AG10803 (cell line): ENCODE measurements at places on chromosomes 5 and 9.

- DNase-seq = peak; percentile 6
Measured at GRCh38 chr5:119578937-119579336, 50.4 kb upstream of the FAM170A start.

GRCh38 chr5:154509784-154510555 lies 31.9 kb upstream of the HAND1 start:
- no peak for DNase-seq

DNA sequence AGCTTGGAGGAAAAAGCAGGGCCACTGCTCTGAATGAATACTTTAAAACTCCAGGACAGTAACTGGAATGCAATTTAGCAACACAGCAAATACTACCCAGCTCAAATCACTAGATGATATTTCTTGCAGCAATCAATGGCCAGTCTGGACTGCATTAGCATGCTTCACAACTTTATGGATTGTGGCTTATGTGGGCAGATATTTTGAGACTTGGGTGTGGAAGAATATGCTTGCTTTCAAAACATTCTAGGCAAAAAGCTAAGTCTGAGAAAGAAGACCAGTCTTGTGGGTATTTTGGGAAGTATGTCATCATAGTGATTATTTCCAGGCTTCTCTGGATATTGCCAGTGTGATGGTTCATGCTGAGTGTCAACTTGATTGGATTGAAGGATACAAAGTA lies 3.1 kb downstream of the RANBP3L start:
- DNase-seq = peak; percentile 97

- no peak for DNase-seq
Measured at GRCh38 chr5:130689831-130690230, 475.2 kb downstream of the HINT1 start.

DNA sequence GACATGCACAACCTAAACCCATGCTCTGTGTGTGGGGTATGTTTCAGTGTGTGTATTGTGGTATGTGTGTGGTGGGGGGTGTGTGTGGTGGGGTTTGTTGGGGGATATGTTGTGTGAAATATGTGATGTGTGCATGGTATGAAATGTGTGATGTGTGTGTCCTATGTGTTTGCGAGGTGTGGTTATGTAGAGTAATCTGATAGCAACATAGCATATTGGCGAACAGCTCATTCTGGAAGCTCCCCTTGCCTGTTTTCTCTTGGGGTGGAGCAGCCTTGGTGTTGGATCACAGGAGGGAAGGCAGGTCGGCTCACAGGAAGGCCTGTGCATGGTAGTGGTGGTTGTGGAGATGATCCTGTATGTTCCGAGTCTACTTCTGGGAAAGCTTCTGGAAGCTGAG lies 35.4 kb upstream of the PHF2 start:
- no peak for DNase-seq

- DNase-seq = peak; percentile 58
Measured at GRCh38 chr5:96823900-96824380, 16.2 kb upstream of the ERAP1 start.

GRCh38 chr5:137712139-137712667 lies 23.7 kb downstream of the KLHL3 start:
- no peak for DNase-seq

GRCh38 chr9:90024409-90024808 lies 419.6 kb downstream of the GADD45G start:
- DNase-seq = no peak

DNA sequence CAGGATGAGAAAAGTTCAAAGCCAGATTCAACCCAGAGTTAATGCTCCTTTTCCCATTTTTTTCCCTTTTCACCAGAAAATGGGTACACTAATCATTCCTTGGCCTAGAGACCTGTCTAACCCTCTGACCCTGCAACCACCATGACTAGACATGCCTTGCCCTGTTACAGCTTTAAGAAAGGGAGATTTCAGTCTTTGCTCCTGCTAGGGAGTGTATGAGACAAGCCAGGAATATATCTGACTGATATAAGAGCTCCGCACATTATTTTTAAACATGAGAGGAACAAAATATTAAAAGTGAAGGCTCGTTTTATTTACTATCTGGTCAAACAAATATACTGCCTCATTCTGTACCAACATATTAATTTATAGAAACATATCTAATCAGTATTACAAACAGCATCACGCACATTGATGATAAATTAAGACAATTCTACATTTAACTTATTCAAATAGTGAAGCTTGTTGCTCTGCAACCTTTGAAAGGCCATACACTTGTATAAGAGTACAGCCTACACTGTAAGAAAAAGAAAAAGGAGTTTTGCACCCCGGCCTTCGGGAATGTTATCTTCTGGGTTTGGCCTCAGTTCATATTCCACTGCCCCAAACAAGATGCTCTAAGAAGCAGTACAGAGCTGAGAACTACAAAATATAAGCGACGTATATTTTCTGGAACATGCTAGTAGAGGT lies 132.7 kb downstream of the FBXL17 start:
- no peak for DNase-seq

DNA sequence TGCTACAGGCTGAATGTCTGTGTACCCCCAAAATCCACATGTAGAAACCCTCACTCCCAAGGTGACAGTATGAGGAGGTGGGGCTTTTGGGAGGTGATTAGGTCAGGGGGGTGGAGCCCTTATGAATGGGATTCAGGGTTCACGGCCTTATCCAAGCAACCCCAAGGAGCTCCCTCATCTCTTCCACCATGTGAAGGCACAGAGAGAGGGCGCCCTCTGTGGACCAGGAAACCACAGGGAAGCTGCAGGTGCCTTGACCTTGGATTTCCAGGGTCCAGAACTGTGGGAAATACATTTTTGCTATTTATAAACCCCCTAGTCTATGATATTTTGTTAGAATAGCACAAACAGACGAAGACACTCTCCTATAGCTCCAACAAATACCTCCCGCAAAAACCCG lies 53.6 kb upstream of the IRX2 start:
- DNase-seq = no peak

- DNase-seq = no peak
Measured at GRCh38 chr5:168753691-168754254, 174.6 kb upstream of the PANK3 start.

DNA sequence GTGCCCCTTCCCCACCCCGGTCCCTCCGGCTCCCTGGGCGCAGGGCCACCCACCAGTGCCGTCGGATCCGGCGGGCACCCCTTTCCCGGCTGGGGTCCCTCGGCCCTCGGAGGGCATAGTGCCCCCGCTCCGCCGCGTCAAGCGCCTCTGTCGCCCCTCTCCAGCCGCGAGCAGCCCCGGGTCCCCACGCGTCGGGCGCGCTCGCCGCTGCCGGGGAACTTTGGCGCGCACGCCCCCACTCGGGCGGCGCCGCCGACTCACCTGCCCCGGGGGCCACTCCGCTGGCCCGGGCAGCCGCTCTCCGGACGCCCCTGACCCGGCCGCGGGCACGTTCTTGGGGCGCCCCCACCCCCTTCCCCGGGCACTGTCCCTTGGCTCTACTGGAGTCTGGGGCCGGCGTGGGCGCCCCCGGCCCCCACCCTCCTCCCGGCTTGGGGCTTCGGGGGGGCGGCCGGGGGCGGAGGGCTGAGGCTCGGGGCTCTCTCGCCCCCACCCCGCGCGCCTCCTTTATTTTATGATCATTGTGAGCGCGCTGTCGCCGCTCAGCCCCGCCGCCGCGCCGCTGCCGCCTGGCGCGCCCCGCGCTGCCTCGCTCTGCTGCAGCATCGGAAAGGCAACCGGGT lies 1.1 kb upstream of the FAM78A start:
- no peak for DNase-seq

GRCh38 chr5:148511810-148512347 lies 128.1 kb downstream of the FBXO38 start:
- no peak for DNase-seq

GRCh38 chr9:112315331-112316257 lies 17.8 kb downstream of the PTBP3 start:
- DNase-seq = peak; percentile 5

- DNase-seq = no peak
Measured at GRCh38 chr5:109944461-109944860, 254.7 kb downstream of the MAN2A1 start.

GRCh38 chr5:143023411-143024096 lies 253.4 kb downstream of the ARHGAP26 start:
- no peak for DNase-seq

DNA sequence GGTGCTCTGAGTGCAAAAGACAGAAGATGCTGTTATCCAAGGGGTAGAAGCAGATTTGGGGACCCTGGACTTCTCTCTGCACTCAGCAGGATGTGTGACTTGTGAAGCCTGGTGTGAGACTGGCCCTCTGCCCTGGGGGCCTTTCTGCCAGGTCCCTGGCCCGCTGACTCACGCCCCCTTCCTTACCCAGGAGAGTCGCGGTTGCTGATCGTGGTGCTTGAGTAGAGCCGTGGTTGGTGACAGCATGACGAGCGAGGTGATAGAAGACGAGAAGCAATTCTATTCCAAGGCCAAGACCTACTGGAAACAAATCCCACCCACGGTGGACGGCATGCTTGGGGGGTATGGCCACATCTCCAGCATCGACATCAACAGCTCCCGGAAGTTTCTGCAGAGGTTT lies 6.5 kb downstream of the NTMT1 start:
- DNase-seq = no peak

DNA sequence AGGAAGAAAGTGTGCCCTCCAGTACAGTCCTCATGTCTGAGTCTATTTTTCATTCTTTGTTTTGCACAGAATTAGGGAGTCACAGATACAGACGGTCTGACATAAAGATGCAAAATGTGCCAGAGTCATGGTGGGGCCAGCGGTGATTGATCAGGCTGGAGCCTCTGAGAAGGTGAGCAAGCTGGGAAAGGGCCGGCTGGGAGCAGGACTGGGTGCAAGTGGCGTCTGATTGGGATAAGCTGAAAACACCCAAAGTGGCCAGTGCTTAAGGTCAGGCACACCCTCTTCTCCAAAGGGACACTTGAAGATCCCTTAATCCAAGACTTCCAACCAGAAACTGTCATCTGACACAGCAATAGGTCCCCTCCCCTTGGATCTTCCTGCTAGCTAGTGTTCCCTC lies 32.6 kb downstream of the FSTL4 start:
- no peak for DNase-seq

GRCh38 chr9:4691795-4692194 lies 12.4 kb downstream of the CDC37L1 start:
- peak; percentile 60 for DNase-seq

- DNase-seq = no peak
Measured at GRCh38 chr5:145130996-145131395, 704.1 kb downstream of the PRELID2 start.

- no peak for DNase-seq
Measured at GRCh38 chr5:171540865-171541264, 121.4 kb downstream of the FGF18 start.

GRCh38 chr9:106922026-106922425 lies 59.1 kb downstream of the ZNF462 start:
- DNase-seq = peak; percentile 13

DNA sequence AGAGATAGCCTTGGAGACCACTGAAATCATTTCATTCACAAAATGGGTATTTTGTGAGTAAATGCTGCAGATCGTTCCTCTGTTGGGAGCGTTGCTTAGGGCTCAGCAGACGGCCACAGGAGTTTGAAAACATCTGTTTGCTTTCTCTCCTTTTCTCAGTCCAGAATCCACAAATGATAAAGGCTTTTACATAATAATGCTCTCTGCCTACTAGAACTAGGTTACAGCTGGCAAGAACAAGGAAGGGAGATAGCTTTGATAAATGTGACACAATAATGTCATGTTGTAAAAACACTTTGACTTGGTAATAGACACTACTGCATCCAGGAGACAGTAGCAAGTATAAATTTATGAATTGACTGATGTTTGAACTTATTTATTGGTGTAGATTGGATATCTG lies 1072.4 kb upstream of the CDH6 start:
- no peak for DNase-seq

DNA sequence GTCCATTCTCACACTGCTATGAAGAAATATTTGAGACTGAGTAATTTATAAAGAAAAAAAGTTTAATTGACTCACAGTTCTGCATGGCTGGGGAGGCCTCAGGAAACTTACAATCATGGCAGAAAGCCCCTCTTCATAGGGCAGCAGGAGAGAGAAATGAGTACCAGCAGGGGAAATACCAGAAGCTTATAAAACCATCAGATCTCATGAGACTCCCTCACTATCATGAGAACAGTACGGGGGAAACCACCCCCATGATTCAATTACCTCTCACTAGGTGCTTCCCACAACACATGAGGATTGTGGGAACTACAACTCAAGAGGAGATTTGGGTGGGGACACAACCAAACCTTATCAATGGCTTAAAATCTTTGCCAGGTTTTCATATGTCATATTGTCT lies 20.3 kb upstream of the TENT4A start:
- DNase-seq = no peak

GRCh38 chr5:154815025-154815424 lies 35.4 kb downstream of the FAXDC2 start:
- no peak for DNase-seq

DNA sequence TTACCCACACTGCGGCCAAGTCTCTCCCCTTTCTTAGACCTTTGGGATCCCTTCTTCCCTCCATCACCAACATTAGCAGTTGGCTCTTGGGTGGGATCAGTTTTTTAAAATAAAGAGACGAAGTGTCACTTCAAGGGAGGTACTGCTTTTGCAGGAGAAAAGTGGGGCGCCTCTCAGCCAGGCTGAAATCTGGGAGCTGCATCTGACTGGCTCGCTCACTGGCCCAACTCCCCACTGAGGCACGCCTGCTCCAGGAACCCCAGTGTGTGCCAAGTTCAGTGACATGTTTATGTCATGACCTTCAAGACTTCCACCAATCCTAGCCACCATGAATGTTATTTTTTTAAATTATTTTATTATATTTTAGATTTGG lies 130.5 kb downstream of the MVB12B start:
- DNase-seq = no peak

GRCh38 chr9:2231829-2232228 lies 216.7 kb downstream of the SMARCA2 start:
- DNase-seq = peak; percentile 83

- no peak for DNase-seq
Measured at GRCh38 chr9:26263478-26263877, 585.2 kb upstream of the TUSC1 start.

DNA sequence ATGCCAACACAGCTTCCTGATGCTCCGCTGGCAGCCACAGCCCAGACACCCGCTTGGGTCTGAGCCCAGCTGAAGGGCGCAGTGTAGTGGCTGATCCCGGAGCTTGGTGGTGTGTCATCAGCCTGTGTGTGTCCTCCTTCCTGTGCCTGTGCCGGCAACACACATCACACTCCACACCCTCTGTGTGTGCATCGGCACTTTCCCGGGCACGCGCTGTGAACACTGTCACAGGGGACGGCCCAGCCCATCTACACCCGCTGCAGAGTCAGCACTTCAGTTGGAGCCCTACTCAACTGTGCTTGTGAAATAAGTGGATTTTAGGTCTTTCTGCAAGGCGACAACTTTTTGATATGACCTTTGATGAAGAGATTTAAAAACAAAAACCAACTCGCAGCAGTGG lies 189.4 kb downstream of the IRX2 start:
- DNase-seq = no peak

DNA sequence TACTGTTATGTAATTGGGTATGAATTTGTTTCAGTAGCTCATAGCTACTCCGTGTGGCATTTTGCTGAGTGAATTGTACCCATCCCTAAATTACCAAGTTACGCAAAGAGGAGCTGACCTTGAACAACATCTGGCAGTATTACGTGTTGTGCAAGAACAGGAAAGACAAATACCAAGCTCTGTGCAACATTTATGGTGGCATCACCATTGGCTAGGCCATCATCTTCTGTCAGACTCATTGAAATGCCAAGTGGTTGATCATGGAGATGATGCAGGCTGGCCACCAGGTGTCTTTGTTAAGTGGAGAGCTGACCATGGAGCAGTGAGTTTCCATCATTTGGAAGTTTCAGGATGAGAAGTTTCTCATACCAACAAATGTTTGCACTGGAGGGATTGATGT lies 15.0 kb downstream of the ZSWIM6 start:
- DNase-seq = peak; percentile 60

- DNase-seq = peak; percentile 40
Measured at GRCh38 chr5:61004448-61004847, 59.4 kb downstream of the NDUFAF2 start.
